ENCODE measurements at places on chromosomes 7 and 10.

DNA sequence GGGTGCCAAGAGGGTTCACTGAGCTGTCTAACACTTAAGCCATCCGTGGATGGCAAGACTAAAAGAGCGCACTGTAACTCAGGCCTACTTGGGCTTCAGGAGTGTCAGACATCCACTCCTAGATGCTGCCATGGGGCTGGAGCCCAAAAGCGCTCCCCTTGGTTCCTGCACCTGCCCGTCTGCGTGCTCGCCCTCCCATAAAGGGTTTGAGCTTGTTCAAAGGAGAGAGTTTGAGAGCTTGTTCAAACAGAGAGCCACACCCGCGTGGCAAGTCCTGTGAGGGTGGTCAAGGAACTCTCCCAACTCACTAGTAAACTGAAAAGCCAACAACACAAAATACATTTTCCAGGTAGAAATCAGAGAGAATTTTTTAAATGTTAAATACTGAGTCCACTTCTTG is 256.7 kb downstream of the SEMA3A start:
- no peak for DNase-seq

DNA sequence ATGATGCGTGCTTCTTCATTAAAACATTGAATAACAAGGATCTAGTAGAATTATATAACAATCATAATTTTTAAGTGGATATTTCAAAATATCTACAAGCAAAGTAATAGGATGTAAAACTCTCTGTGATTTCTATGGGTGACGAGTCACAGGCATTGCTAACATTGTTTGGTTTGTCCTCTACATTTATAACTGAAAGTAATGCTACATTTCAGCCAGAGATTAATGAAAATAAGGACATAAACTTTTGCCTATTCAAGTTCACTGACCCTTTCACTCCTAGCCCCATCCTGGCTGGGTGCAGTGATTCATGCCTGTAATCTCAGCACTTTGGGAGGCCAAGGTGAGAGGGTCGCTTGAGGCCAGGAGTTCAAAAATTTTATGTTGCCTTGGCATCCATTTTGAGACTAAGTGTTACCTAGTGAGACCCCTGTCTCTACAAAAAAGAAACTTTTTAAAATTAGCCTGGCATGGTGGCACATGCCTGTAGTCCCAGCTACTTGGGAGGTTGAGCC is 38.4 kb upstream of the HSPA12A start:
- DNase-seq, result no peak

DNA sequence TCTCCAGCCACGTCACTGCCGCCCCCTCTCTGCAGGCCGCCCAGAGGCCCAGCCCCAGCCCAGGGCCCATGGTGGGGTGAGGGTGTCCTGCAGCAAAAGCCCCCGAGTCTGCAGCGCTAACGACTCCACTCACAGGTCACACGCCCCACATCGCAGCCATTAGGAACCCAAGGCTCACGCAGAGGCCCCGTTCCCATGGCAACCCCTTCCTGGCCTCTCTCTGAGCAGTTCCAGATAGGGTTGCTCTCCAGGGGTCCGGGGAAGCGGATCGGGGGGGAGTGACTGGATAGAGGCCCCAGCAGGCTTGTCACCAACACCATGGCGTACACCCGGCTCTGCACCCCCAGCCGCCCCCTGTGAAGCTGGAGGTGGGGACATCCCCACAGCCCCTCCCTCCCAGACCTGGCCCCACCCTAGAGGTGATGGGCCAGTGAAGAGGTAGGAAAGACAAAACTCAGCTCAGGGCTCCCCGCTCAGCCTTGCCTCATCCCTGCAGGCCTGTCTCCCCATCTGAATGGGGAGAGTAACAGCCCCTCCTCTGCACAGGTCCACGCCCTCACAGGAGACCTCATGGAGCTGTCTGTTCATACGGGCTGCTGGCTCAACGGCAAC is 41.2 kb downstream of the TNRC18 start:
- DNase-seq, result peak; percentile 70

- DNase-seq, result peak; percentile 47
Observed at GRCh38 chr10:97399843-97400545, 1.1 kb downstream of the RRP12 start.

DNA sequence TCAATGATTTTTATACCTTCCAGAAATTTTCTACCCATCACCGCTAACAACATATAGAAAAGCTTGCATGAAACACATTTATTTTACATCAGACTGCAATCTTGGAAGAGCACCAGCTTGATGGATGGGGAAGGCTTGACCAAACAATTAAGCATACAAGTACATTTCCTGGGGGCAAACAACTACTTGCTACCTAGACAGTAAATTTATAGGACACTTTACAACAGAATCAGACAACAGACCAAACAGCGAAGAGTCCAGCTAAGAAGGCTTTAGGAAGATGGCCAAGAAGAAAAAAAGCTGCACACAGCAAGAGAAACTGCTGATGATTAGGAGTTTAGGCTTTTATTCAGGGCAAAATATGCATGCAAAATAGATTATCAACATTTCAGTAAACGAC is 8.0 kb downstream of the AASS start:
- no peak for DNase-seq

GRCh38 chr7:142908921-142909890 is 23.7 kb upstream of the TRPV6 start:
- no peak for DNase-seq

All from fibroblast of skin of right quadriceps (primary cell).